Activated CD4-positive, alpha-beta T cell treated with anti-CD3 and anti-CD28 coated beads, Interleukin-2, amount 50 U/mL, for 1 hour (primary cell): ENCODE measurements at places on chromosomes 5 and 9.
A peak's percentile ranks its signal among the peaks of the same experiment; 100 is the strongest.

DNA sequence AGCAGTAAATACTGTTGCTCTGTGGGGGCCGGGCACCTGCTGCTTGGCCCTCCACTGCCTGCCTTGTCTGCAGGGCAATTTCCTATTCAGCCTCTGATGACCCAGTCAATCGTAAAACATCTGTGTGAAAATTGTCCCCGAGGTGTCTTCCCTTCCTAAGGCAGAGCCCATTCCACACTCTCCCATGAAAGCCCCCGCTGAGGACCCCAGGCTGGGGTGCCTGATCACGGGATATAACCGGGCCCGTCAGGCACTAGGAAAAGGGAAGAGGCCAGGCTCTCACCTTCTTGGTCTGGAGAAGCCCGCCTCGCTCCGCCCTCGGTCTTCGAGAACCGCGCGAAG is 27.2 kb upstream of the SCGB3A1 start:
- no peak for DNase-seq

- no peak for DNase-seq
Measured at GRCh38 chr5:167245868-167246267, 1045.6 kb upstream of the WWC1 start.

DNA sequence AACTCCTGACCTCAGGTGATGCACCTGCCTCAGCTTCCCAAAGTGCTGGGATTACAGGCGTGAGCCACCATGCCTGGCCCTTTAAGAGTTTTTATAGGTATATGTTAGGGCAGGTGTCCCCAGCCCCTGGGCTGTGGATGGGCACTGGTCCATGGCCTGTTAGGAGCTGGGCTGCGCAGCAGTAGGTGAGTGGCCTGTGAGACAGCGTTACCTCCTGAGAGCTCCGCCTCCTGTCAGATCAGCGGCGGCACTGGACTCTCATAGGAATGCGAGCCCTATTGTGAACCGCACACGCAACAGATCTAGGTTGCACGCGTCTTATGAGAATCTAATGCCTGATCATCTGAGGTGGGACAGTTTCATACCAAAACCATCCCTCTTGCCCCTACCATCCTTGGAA is 173.4 kb downstream of the GOLPH3 start:
- no peak for DNase-seq

DNA sequence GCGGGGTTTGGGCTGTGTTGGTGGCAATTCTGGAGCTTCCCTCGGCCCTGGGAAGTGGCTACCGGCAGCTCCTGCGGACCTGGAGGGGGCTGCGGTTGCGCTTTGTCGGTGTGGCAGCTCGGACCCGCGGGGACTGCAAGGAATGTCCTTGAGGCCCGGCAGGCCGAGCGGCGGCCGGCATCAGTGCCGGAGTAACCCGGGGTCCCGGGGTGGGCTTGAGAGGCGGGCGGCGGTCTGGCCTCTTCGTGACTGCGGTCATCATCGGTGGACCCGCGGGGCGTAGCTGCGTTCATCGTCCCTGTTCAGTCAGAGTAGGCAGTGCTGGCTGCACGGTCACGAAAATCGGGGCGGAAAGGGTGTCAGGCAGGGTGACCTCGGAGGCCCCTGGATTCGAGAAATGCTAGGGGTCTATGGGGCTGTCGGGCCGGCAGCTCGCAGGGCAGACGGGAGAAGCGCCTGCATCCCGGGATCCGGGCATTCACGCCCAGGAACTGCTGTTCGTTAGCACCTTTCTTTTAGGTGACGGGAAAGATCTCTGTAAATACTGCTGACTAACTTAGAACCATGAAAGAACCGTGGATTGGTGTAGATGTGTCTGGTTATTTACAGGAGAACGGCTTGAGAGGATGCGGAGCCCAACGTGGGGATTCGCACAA is 474 bp downstream of the HMGCR start:
- DNase-seq, result peak; percentile 16

DNA sequence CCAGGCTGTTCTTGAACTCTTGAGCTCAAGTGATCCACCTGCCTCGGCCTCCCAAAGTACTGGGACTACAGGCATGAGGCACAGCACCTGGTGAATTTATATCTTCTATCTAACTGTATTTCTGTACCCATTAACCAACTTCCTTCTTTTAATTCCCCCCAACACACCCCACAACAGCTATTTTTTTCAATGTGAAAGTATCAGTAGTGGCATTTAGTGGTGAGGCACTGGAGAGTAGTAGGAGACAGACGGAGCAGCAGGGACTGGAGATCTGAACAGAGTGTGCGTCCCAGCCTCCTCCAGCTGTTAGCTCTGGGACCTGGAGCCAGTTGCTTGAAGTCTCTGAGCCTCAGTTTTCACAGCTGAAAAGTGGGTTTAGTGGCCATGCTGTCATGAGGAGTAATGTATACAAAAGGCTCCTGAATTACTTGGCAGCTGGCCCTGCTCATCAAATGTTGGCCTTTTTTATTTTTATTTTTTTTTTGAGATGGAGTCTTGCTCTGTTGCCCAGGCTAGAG is 11.0 kb upstream of the EEIG1 start:
- no peak for DNase-seq

- peak; percentile 90 for DNase-seq
Measured at GRCh38 chr5:59039296-59040023, 456.6 kb downstream of the RAB3C start.

- no peak for DNase-seq
Measured at GRCh38 chr5:53392073-53392472, 88.4 kb upstream of the FST start.

DNA sequence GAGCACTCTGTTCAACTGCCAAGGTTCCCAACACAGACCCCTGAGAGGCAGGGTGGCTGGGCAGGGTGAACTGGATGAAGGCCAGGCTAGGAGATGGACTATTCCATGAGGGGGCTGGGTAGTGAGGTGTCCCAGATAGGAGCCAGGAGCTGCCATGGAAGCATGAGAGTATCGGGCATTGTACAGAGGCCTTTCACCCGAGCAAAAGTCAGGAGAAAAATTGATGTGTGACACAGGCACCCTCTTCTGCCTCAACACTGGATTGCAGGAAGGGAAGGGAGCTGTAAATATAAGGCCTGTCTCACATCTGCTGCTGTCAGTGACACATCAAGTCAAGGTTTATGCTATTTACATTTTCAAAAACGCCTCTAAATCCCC is 74.6 kb downstream of the UBAP1 start:
- DNase-seq, result no peak

GRCh38 chr9:108631496-108632285 is 224.1 kb downstream of the ACTL7B start:
- DNase-seq, result no peak

- DNase-seq, result no peak
Measured at GRCh38 chr5:107090506-107090905, 580.2 kb downstream of the EFNA5 start.

DNA sequence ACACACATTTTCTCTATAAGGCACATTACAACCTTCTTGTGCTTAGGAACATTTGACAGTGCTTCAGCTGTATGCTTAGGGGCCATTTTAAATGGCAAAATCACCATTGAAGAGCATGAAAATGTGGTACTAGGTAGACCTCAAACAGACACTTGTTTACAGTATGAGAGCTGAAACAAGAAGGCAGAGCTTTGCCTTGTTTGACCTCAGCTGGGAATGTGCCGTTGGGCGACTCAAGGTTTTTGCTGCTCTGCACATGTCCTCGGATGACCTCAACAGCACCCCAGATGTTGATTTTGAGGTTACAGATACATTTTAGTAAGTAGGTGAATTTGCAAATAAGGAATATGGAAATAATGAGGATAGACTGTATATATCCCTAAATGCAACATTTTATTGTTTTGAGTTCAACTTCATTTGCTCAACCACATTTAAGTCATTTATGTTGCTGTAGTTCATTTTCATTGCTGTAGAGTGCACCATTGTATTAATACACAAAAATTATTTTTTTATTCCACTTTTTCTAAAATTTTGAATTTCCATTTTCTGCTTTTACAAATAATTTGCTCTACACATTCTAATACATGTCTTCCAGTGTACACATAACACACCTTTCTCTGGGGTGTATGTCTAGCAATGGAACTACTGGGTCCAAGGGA is 206.8 kb downstream of the NR3C1 start:
- DNase-seq, result no peak

DNA sequence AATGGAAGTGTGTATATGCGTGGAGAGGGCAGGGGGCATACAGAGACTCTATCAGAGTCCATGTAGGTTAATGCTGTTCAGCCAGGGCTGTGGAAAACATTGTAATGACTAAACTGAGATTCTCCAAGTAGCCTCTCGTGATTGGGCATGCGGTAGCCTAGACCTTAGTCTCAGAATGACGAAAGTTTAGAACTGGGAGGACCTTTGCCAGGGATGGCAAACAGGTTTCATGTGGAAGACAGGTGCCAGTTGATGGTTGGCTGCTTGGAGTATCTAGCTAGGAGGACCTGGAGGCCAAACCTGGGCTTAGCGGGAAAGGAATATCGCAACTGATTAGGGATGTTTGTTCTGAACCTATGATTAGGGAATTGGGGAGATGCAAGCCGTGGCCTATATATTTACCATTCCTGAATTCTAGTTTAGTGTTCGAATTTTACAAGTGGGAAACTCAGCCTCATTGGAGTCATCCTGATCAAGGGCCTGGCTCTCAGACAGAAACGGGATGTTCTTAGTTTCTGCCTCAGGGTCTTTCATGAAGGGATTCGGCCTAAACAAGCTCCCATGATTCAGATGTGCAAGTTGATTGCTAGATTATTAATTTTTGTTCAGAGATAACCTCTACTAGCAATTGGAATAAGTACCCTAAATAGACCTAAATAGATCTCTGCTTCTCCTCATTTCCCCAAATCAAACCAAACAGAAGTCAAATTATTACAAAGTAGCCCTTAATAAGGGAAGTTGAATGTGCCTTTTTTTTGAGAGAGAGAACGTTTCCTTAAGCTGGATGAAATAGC is 26.8 kb upstream of the TJP2 start:
- no peak for DNase-seq

DNA sequence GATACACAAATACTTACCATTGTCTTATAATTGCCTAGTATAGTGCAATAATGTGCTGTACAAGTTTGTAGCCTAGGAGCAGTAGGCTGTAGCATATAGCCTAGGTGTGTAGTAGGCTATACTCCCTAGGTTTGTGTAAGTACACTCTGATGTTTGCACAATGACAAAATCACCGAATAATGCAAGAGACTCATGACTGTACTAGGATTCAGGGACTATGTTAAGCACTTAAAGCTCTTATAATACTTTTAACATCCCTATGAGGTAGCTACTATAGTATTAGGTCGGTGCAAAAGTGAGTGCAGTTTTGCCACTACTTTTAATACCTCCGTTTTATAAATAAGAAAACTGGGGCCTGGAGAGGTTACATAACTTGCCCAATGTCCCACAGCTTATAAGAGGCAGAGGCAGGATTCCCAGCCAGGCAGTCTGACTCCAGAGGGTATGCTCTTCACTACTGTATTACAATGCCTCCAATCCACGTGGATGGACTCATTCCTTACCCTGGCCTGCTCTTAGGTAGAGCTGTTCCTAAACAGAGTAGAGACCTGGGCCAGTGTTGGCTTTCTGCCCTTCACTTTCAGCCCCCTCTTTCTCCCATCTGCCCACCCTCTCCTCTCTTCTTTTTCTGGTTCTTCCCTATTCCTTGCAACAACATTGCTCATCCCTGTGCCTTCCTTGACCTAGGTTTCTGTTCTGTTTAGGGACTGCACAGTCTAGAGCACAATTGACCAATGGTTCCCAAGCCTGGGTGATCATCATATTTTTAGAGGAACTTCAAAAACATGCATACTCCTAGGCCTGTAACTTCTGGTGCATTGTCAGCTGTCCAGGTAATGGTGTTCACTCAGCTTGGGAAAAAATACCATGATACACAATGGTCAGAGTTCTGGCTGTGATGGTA is 114.0 kb downstream of the CARTPT start:
- no peak for DNase-seq

- no peak for DNase-seq
Measured at GRCh38 chr5:178640331-178641045, 13.6 kb upstream of the CLK4 start.

DNA sequence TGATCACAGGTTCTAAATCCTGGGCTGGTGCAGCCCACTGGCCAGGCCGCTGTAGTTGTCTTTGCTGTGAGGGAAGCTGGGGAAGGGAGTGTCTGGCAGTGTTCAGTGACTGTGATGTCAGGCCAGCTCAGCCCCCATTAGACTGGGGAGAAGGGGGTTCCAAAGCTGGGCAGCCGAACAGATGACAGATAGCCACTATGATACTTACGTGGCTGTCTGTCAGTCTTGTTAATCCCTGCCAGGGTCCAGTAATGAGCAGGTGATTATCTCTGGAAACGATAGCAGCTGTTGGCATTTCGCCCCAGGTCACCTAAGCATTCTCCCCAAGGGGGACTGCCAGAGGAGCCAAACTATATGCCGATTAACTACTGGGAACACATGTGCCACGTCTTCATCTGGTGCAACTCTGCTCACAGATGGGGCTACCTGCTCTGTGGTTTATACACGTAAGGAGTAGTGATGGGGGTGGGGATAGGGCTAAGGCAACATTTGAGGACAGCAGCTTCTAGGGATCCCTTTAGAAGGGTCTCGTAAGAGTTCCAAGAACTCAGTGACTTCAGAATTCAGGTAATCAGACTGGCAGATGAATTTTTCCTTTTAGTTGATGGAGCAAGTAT is 396.3 kb downstream of the KDM4C start:
- DNase-seq, result no peak

DNA sequence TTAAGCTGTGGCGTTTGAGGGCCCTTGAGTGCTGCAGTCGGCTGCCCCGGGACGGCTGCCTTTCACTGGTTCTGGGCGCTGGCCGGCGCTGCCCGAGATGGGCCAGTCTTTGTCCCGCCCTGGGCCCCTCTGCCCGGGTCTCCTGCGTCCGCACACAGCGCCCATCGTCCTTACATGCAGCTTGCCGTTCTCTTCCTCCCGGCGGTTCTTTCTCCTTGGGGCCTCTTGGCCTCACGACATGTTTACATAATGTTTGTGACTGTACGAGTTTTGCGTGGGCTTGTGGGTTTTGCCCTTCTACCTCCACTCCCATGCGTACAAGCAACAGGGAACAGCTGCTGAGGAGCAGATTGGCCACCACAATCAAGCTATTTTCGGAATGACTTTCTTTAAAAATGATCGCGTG is 618 bp downstream of the TNPO1 start:
- DNase-seq, result peak; percentile 21

DNA sequence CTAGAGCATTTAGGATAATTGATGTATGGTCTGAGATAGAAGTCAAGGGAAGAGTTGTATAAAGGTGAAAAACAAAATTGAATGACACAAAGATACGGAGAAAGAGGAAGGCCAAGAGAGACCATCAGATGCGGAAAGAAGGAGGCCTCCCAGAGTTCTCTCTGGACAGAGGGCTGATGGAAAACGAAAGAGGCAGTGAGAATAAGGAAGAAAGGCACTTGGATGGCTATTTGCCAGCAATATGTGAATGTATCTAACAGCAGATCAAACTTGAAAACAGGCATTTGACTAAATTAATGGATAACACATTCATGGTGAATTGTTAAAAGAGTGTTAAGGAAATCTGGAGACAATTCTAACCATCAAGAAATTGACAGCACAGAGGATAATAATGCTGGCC is 2.4 kb upstream of the DOCK8 start:
- no peak for DNase-seq
